GM12892 (cell line): ENCODE measurements at places on chromosomes 7 and 10.

- DNase-seq, result no peak
Observed at GRCh38 chr7:69395061-69395714, 203.1 kb upstream of the AUTS2 start.

GRCh38 chr10:82409671-82410070 is 534.7 kb downstream of the NRG3 start:
- DNase-seq, result no peak

DNA sequence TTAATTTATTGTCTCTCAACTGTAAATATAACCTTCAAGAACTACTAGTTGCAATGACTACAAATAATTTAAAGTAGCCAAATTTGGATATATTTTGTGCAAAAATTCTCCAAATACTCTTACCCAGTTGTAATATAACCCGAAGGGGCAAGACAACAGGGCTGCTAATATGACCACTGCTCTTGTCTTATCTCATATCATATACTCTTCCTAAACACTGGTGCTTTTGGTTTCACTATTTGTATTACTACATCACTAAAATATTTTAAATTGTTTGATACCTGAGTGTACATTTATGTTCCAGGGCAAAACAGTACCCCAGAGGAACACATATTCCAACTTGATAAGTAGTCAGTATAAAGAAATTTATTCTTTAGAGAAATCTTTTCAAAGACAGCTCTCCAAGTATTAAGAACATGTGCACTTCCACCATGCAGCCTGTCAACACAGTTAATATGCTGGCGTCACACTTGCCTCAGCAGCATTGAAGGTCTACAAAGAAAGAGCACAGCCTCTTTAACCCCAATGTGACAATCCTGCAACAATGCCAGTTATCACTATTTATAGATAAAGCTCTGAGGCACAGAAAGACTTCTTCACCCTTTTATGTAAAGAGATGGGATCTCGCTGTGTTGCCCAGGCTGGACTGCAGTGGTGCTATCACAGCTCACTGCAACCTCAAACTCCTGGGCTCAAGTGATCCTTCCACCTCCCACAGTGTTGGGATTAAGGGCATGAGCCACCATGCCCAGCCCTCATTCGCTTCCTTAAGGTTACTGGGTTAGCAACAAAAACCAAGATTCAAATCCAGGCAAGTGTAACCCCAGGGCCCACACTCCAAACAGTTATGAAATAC is 37.8 kb downstream of the RHEB start:
- no peak for DNase-seq

- no peak for DNase-seq
Observed at GRCh38 chr7:1275451-1276381, 43.0 kb downstream of the UNCX start.

- no peak for DNase-seq
Observed at GRCh38 chr7:91800389-91800788, 80.1 kb downstream of the MTERF1 start.

DNA sequence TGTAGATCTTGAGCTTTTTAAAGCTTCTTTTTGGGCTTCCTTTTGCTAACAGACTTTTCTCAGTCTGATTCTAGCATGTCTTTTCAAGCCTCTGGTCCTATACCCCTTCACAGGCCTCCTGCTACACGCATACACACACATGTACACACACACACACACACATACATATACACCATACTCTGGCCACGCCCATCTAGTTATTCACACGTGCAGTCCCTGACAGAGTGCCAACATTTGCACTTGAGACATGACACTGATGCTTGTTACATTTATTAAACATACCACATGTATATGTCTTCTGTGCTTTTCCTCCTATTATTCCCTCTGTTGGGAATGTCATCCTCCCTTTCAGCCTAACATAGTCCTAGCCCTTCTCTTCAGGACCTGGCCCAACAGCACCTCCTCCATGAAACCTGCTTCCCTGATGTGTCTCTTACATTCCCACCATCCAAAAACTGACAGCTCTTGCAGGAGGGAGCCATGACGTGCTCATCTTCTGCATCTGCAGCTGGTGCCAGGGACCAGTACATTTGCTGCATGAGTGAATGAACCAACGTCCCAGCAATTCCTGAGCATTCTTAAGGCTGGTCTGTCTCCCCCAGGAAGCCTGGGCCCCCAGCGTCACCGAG is 222.1 kb downstream of the ARHGAP12 start:
- no peak for DNase-seq

DNA sequence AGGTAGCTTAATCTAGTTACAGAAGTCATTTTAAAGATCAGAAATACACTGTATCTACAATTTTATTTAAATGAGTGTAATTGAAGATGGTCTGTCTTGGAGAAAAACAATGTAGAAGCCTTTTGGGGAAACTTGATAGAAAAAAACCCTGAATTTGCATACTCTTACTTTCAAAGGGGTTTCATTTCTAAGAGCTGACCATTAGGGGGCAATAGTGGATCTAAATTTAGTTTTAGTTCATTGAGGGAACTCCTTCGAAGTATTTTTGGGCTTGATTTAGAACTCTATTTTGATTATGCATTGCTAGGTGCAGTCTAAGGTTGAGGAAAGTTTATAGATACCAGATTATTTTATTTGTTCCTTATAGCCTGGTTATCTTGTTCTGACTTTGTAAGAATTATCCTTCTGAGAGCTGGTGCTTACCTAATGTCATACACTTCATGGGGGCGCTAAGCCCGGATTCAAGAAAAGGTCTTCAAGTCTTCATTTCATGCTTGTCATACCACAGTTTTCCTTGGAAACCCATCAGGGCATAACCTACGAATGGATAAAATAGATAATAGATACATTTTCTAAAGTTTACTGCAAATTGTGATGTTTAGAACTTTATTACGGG is 69.1 kb upstream of the MXI1 start:
- no peak for DNase-seq

GRCh38 chr7:54995610-54996363 is 23.0 kb upstream of the EGFR start:
- DNase-seq, result no peak

DNA sequence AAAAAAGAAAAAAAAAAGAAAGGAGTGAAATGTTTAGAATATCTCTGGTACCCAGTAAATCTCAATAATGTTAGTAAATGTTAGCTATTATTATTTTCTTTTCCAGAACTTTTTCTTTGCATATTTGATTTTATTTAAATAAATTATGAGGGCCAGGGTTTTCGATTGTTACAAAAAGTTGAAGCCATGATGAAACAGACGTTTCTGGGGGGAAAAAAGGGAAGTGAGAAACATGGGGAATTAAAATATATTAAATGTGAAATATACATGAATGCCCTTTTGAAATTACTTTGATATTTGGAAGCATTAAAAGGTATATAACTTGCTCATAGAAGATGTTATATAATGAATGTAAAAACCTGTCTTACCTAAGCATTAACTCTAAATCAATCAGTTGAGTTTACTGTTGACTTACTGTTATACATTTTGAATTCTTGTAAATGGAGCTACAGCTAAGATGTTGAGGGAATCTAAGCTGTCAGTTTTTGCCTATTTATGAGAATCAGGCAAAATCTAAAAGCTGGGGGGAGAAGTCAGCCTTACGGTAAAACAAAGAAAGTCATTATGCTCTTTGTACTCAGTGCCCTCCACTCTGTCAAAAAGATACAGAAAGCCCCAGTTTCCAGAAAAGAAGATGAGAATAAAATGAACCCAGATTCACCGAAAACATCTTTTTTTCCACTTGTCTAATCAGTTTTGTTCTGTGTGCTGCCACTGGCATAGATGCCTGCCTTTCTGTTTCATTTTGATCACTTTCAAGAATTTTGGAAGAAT is 30.0 kb upstream of the KDM7A start:
- no peak for DNase-seq

DNA sequence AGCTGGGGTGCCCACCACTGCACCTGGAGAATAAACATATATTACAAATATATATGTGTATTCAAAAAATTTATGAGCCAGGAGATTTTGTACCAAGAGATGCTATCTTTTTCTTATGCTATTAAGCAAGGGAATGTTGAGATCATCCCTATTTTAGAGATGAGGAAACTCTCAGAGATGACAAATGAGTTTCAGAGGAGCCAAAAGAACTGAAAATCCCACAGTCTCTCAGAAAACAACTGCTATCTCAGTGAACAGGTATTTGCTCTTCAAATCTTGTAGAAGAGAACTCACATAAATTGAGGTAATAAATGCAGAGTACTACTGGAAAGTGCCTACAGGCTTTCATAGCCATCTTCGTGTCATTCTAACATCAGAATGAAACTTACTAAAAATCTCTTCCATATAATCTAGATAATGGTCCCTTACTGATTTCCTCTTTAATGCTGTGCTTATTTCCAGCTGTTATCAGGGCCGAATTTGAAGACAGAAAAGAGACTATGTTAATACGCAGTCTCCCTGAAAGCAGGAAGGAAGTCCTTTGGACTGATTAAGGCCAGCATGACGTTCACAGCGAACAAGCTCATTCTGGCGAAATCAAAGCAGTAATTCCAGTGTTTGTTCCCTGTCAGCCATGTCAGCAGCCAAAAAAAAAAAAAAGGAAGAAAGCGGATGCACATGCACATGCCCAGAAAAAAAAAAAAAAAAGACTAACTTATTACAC is 29.4 kb upstream of the ANAPC16 start:
- no peak for DNase-seq

- no peak for DNase-seq
Observed at GRCh38 chr10:90912854-90913479, 7.9 kb downstream of the ANKRD1 start.

GRCh38 chr7:15801041-15801440 is 114.6 kb upstream of the MEOX2 start:
- no peak for DNase-seq

DNA sequence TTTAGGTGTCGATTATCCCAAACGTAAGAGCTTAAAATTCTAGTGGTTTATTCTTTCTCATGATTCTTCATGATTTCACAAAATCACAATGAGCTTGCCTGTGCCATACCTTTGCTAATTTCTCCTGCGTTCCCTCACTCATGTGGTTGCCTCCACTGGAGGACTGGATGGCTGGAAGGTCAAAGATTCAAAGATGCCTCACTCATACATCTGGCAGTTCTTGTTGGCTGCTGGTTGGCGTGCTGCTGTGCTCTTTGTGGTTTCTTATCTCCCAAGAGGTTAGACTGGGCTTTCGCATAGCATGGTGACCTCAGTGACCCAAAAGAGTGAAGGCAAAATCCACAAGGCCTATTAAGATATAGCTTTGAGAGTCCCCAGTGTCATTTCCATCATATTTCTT is 877.6 kb upstream of the AUTS2 start:
- no peak for DNase-seq

DNA sequence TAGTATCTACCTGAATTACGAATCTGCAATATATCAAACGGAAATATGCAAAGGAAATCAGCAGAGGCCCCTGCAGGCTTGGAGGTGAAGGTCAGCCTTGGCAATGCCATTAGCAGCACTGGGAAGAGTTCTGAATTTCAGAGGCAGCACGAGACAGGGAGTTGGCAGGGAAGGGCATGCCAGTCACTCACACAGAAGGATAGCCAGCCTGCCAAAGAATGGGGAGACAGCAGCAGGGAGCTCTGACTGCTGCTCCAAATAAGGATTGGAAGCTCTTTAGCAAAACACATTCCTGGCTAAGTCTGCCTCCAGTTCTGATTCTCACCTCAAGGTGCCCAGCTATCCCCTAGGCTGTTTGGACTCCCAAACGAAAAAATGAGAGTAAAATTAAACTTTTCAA is 188.0 kb downstream of the PDE1C start:
- no peak for DNase-seq

- DNase-seq, result no peak
Observed at GRCh38 chr10:71714592-71714991, 5.0 kb downstream of the C10orf105 start.

GRCh38 chr10:96999987-97000386 is 167.9 kb downstream of the LCOR start:
- DNase-seq, result no peak

- DNase-seq, result no peak
Observed at GRCh38 chr7:144824360-144824759, 11.5 kb downstream of the TPK1 start.

DNA sequence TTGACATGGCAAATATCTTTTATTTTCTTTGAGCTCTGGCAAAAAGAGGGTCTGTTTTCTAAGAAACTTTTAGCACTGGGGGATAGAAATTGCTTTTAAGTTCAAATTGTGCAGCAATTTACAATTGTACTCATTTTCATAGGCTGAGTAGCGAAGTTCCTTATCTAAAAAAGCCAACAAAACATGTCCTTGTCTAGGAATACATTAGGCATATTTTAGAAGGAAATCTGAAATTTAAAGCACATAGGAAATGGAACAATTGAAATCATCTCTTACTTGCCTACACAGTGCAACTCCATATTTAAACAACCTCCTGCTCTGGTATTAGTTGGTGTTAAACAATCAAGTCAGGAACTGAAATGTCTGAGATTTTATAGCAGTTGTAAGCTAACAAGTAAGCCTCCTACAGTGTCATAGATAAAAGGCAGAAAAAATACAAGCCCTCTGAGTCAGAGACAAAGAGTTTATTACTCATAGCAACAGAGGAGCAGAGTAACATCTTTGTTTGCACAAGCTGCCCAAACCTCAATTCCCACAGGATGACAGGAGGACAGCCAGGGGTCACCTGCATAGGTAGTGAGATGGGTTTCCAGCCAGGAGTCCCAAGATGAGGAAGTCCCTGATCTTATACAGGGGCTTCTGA is 280.2 kb upstream of the HGF start:
- no peak for DNase-seq
